Endothelial cell (in vitro differentiated cells): ENCODE measurements at places on chromosomes 3 and 15.

- DNase-seq = no peak
Observed at GRCh38 chr15:67117370-67117769, 52.0 kb downstream of the SMAD3 start.

- DNase-seq = no peak
Observed at GRCh38 chr15:38878926-38879325, 314.3 kb upstream of the RASGRP1 start.

DNA sequence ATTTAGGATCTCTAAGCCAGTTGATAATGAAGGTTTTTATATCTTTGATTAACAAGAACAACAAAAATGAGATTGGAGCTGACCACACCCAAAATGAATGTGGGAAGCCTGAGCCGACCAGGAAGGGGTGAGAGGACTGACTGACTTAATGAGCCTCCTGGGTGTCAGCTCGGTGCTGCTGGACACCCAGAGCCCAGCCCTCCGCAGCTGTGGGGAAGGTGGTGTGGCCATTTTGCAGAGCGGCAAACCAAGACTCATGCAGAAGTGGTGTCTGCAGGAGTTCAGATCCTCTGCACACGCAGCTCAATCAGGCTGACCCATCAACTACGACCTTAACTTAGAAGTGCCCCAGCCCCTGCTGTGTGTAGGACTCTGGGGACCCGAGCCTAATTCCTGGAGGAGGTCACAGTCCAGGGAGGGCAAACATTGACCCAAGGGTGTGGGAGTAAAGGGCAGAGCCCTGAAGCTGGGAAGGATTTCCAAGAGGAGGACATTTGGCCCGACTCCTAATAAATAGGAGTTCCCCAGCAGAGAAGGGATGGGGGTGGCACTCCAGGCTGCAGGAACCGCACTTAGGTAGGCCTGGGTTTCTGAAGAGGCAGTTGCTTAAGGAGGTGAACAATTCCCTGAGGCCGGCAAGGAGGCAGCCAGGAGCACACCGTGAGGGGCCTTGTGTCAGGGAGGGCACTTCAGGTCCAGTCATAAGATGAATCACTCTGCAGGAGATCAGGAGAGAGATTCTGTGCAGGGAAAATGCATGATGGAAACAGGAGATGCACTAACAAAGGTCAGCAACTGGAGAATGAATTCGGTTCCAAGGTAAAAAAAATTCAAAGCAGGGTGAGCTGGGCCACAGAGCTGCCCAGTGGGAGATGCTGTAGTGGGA lies 197.1 kb upstream of the TPM1 start:
- no peak for DNase-seq

DNA sequence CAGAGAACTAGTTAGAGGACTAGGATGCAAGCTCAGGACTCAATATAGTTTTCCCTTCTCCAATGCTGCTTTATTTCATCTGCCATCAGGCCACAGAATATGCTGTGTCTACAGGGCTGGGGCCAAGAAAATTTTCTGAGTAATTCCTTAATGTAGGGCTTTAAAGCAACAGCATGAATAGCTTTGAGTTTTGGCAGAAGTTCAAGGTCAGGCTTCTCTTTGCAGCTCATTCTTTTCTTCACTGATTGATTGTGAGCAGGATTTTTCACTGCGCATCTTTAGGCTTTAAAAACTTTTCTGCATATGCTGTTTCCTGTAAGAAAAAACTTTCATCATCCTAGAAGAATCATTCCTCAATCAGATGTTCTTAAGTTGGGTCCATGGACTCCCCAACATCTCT lies 4.6 kb downstream of the TMEM108 start:
- no peak for DNase-seq

DNA sequence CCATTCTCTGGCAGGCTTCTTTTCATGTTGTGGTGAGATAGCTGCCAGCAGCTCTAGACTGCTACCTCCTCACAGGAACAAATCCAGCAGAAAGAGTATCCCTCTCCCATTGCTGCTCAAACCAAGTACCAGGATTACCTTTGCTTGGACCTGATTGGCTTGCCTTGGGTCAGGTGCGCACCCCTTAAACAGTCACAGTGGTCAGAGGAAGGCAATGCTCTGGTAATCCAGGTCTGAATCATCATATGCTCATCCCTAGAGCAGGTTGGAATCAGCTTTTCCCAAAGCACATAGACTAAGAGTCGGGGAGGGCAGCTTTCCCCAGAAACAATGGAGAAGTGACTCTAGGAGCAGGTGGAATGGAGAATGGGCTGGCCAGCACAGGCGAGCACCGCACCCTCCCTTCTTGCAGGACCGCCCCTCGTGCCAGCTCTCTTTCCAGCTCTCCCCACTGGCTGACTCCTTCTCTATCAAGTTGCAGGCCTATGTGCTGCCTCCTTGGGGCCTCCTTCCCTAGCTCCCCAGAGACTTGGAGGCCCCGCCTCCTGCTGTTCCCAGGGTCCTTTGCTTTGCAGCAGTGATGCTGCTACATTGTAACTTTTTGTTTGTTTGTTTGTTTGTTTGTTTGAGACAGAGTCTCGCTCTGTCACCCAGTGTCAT lies 29.9 kb upstream of the ADPGK start:
- no peak for DNase-seq

GRCh38 chr15:51390241-51390965 lies 48.9 kb downstream of the GLDN start:
- DNase-seq = no peak

DNA sequence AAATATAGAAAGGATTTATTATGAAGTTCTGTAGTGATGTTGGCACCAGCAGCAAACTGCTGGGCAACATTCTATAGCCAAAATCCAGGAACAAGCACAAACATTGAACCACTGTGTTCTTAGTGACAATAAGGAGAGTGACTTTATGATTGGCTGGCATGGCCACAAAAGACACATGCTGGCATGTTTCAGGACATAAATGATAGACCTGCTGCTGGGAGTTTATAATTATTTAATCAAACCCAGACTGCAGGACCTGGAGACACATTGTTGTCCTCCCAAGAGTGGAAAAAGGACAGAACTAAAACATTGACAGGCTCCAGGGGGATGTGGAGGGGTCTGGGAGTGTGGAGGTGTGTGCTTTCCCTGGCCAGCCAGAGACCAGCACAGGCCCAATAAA lies 255.3 kb upstream of the LRTM1 start:
- no peak for DNase-seq

DNA sequence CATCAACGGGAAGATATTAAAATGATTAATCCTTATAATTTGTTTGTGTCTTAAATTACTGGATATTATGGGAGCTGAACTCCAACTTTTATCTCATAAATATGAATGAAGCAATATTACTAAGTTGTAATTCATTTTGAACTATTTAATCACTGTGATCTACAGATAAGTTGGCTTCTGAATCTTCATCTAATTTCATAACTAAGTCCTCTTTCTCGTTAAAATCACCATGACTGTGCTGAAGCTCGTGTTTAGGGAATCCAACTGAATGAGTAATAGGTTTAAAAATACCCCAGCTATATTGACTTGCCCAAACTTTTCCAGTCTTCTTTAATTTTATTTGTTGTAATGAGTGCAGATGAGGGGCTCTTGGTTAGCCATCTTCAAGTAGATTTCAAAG lies 14.1 kb downstream of the MDFIC2 start:
- no peak for DNase-seq

GRCh38 chr15:79122991-79123390 lies 32.4 kb upstream of the RASGRF1 start:
- DNase-seq = no peak
